GM19239 (cell line): ENCODE measurements at places on chromosomes 2 and 18.

DNA sequence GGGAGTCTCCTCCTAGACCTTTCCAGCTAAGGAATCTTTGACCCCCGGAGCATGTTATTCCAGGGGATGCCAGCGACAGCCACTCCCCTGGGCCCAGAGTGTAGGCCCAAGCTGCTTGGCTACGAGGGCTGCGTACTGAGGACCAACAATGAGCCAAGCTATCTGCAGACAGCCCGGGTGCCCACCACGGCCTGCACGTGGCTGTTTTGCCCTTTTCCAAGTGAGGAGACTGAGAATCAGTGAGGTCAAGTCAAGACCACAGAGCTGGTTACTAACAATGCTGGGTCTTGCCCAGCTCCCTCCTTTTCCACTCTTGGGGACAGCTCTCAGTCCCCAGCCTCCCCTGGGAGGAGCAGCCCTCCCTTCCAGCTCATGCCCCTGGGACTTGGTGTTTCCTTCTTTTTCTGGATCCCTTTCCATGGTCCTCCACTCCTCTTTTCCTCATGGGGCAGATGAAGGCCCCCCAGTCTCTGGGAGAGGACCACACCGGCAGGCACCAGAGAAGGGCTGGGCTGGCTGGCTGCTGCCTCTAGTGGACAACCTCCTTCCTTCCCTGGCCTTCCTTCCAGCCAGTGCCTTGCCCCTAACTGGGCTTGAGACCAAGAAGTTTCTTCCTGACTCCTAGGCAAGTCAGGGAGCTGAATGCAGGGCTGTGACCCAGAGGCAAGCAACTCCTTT, 550 bp upstream of the MALL start:
- DNase-seq = no peak

DNA sequence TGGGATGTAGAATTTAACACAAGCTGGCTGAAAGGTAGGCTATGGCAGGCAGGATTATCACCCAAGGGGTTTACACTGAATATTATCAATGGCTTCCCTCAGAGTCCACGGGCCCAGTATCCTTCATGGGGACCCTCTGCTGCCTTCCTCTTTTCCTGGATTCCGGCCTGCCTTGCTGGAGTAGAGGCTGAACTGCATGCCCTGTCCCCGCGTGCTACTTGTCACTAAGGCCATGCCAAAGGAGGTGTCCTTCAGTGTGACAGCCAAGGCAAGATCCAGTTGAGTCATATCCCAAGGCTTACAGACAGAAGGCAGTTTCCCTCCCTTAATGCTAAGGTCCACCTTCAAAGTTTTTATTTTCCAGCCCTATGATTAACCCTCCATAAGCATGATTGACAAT, 156.3 kb downstream of the CYP26B1 start:
- DNase-seq = no peak

- DNase-seq = peak; percentile 85
Measured at GRCh38 chr2:676647-677055, 555 bp downstream of the TMEM18 start.

DNA sequence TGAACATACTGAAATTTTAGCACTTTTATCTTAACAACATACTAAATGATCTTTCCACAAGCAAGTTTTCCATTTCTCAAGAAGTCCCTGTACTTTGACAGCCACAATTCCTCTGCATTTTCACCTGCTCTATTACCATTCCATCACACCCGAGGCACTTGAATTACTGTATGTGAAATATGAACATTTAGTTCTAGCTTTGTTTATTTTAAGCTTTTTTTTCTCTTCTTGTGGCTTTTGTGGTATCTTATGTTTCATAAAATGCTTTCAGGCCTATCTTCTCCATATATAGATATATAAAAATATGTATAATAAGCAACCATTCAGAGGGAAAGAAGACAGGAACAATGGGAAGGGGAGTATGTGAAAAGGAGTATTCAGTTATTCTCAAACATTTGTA, 693.9 kb downstream of the SATB2 start:
- no peak for DNase-seq

GRCh38 chr2:230983566-230983965, 12.4 kb upstream of the SPATA3 start:
- no peak for DNase-seq
